ENCODE measurements at places on chromosomes 11 and 22.

- DNase-seq, result peak; percentile 17
These were observed 4.0 kb downstream of the JRKL start for GRCh38 chr11:96393753-96394348.

- DNase-seq, result no peak
These were observed 38.4 kb upstream of the A4GALT start for GRCh38 chr22:42758931-42759629.

- DNase-seq, result no peak
These were observed 4.1 kb upstream of the ARHGAP20 start for GRCh38 chr11:110716361-110716760.

- DNase-seq, result no peak
These were observed 14.1 kb upstream of the BCR start for GRCh38 chr22:23166042-23166831.

DNA sequence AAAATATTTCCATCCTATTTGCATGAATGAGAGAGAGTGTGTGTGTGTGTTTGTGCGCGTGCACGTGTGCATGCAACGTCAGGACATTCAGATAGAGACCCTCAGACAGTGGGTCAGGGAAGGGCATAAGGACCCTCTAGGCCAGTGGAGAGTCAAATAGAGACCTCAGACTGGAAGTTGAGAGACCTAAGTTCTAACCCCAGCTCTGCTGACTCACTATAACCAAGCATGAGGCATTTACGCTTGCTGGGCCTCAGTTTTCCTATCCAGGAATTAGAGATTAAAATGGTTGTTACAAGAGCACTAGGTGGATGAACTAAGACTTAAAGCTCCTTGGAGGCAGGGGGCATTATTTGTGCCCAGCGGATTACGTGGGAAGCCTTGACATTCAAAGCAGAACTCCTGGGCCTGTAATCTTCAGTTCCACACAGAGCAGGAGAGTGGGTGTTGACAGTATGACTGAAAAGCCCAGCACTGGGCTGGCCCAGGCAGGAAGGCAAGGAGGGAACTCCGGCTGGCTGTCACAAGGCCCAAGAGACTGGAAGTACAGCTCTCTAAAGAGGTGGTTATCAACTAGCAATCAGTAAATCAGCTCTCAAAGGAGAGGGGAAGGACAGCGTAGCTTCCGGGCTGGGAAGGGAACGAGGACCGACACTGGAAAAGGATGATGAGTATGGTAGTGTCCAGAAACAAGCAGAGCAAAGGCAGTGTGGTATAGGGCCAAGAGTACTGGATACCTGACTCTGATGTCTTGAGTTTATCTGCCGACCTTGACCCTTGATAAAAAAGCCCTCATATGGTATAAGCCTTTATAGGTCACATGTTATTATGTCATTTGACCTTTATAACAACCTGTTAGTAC is 9.2 kb downstream of the RHOG start:
- DNase-seq, result no peak

GRCh38 chr11:36500315-36500721 is 9.8 kb downstream of the TRAF6 start:
- DNase-seq, result no peak

DNA sequence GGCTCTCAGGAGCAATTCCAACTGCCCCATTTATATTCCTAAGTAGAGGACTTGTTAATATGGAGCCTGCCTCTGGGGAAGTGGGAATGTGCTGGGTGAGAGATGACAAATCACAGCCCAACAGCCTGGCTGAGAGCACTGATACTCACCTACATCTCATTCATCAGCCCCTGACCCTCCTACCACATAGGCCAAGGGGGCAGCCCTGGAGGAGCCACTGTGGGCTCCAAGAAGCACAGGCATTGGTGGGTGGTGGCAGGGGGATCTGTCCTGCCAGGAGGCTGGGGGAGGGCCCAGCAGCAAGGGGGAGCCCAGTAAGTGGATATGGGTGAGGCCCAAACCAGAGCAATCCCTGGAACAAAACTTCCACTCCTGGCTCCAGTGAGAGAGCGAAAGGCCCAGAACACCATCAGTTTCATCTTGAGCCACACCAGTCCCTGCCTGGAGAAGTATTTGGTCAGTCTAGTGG is 79.7 kb downstream of the BUD13 start:
- no peak for DNase-seq

DNA sequence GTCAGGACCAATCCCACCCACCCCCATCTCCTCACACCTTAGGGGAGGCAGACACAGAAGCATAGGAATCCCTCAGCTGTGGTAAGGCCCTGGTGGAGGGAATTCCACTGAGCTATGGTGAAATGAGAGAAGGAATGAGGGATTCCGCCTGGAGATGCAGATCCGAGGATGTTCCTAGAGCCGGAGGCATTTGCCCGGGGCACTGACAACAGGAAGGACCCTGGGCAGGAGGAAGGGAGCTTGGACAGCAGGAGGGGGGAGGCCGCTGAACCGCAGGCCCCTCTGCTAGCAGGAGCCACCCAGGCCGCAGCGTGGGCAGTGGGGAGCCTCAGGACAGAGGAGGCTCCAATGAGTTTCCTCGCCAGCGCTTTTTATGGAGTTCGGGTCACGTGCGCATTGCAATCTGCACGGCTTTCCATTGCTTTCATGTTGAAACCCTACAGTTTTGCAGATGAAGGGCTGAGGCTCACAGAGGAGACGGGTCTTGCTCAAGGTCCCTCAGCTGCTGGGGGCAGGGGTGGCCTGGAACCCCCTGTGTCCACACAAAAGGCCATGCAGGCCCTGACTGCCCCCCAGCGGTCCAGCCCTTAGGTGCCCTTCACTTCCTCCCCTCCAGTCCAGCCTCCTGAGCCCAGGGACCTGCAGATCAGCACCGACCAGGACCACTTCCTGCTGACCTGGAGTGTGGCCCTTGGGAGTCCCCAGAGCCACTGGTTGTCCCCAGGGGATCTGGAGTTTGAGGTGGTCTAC is 15.5 kb downstream of the CSF2RB start:
- DNase-seq, result no peak

- DNase-seq, result no peak
These were observed 2.3 kb upstream of the ALKBH8 start for GRCh38 chr11:107567739-107568335.

DNA sequence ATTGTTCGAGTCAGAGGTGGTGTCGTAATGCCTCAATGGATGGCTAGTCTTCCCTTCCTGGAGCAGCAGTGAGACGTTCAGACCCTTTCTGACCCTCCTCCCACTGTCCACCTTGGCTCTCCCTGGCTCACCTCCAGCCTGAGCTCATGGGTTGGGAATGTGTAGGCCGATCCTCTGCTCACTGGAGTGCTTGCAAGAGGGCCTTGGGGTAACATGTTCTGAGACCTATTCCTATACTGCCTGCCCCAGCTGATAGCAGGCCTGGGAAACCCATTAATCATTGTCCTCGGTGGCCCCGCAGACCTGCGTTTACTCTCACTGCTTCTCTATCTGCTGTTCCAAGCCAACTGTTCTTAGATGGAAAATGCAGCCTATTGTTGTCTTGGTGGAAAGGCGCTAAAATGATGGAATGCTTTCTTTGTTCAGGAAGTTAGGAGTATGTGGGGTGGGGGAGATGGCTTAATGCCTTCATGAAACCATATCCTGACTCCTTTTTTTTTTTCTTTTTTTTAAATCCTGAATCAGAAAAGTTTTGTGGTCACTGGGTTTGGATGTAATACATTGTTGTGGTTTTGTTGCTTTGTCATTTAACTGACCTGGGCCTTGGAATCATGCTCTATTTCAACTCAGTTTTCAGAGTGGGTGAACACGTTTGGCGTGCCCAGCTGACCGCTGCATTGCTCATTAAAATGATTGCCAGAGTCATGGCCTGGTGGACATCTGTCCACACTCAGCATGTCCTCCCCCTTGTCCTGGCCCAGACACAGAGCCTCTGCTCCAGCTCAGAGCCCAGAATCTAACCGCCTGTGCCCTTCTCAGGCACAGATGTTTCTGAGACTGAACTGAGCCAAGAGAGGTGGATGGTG is 72.5 kb downstream of the MICAL2 start:
- peak; percentile 47 for DNase-seq
